Hepatocyte (in vitro differentiated cells): ENCODE measurements at places on chromosomes 6 and 20.
A peak's percentile ranks its signal among the peaks of the same experiment; 100 is the strongest.

GRCh38 chr6:130303431-130303830 is 62.4 kb upstream of the TMEM200A start:
- no peak overlapping the region for H3K4me3 ChIP-seq
- no peaks in the 10 kb centered on the region for H3K27me3 ChIP-seq
- no peak for DNase-seq
- no peak overlapping the region for H3K27ac ChIP-seq
- H3K36me3 ChIP-seq = no peaks in the 10 kb centered on the region

DNA sequence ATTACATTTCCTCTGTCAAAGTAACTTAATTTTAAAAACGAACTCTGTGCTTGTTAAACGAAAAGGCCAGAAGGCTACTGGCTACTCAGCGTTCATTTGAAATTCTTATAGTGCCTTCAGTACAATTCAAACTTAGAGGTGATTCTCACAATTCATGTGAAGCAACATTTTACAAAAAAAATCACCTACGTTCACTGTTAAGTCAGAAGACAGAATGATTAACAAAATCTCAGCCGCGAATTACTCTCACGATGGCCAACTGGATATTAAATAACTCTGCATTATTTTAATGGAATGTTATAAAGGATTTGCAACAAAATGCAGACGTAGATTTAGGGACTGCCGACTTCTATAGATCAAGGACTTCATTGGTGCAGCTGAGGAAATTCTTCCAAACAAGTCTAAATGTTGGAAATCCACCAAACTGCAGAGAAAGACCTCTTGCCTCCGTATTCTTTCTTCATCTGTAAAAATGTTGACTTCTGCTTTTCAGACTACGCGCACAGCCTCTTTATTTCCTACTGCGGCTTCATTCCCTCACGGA is 1.6 kb upstream of the QKI start:
- H3K36me3 ChIP-seq = no peaks in the 10 kb centered on the region
- H3K4me1 ChIP-seq = no peaks in the 10 kb centered on the region
- H3K27me3 ChIP-seq = no peaks in the 10 kb centered on the region
- peak overlapping the region; percentile 98 for H3K27ac ChIP-seq

DNA sequence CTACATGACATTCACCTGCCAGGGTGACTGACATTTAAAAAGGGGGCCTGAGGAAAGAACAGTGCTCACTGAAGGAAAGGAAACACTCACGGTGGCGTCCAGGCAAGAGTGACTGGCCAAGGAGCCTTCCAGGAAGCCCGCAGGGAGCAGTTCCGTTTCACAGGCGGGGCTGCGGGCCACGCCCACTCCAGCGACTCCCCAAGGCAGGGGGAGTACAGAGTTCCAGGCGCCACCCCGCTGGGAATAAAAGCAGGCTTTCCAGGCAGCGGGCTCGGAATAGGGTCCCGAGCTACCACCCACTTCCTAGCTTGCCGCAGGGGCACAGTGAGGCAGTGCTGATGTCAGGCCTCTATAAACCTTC is 34.2 kb downstream of the PKIG start:
- no peak overlapping the region for H3K4me3 ChIP-seq
- H3K27ac ChIP-seq = no peak overlapping the region
- no peak for DNase-seq

DNA sequence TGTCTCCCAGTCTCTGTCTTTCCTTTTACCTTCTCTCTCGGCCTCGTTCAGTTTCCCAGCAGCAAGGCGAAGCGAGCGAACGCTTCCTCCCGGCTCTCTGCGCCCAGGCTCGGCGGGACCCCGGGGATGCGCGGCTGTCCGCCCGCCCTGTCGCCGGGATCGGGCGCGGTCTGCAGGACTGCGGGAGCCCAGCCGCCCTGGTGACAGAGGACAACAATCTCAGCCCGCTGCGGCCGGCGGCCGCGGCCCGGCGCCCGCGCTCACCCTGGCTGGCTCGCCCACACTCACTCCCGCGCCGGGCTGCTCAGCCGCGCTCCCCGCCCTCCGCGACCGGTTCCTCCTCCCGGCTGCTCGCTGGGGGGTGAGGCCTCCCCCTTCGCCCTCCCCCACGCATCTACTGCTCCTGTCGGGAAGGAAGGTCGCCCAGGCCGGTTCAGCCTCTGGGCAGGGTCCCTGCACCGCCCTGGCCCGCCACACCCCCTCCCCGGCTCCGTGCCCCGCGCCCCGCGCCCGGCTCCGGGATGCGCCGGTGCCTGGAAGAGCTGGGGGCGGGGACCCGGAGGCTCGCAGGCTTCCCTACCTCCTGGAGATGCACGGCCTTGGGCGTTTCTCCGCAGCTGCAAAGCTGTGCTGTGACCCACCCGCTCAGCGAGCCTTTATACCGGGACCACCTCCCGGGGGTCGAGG is 410 bp downstream of the SYNE1 start:
- peak; percentile 42 for DNase-seq
- H3K27ac ChIP-seq = no peak overlapping the region
- H3K4me3 ChIP-seq = peak overlapping the region; percentile 42

- no peaks in the 10 kb centered on the region for H3K27me3 ChIP-seq
- no peak for DNase-seq
- no peaks in the 10 kb centered on the region for H3K36me3 ChIP-seq
- peaks cover 30% of the 10 kb centered on the region for H3K4me1 ChIP-seq
- H3K4me3 ChIP-seq = no peak overlapping the region
These were observed 11.1 kb downstream of the GLP1R start for GRCh38 chr6:39059496-39060310.

DNA sequence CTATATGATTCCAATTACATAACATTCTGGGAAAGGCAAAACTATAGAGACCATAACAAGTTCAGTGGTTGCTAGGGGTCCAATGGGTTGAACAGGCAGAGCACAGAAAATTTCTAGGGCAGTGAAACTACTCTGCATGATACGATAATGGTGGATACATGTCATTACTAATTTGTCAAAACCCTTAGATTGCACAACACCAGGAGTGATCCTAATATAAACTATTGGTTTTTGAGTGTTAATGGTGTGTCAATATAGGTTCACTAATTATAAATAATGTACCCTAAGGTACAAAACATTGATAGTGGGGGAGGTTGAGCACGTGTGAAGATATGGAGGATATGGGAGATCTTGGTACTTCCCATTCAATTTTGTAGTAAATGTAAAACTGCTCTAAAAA is 42.4 kb upstream of the PLN start:
- H3K27me3 ChIP-seq = no peaks in the 10 kb centered on the region
- H3K4me3 ChIP-seq = no peak overlapping the region
- no peaks in the 10 kb centered on the region for H3K4me1 ChIP-seq
- H3K27ac ChIP-seq = no peak overlapping the region
- DNase-seq = no peak

GRCh38 chr6:107075951-107076381 is 39.3 kb downstream of the BEND3 start:
- H3K4me1 ChIP-seq = no peaks in the 10 kb centered on the region
- no peaks in the 10 kb centered on the region for H3K36me3 ChIP-seq
- no peak overlapping the region for H3K4me3 ChIP-seq
- H3K27me3 ChIP-seq = no peaks in the 10 kb centered on the region
- no peak for DNase-seq
- no peak overlapping the region for H3K27ac ChIP-seq

DNA sequence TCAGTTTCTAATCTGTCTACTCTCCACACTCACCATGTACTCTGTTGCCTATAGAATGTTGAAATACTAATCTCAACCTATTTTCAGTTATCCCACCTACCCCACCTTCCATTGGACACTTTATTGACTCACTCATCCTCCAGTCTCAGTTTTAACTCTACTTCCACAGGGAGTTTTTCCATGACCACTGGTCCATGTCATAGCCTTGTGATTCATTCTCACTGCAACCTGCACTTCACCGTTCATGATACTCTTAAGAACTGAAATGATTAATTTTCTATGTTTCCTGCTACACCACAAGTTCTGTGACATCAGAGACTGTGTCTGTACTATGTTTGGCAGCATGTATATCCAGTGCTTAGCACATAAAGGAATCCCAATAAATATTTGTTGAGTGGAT is 122.8 kb upstream of the HSF2 start:
- DNase-seq = no peak
- no peak overlapping the region for H3K4me3 ChIP-seq
- H3K27ac ChIP-seq = no peak overlapping the region
- no peaks in the 10 kb centered on the region for H3K36me3 ChIP-seq
- H3K4me1 ChIP-seq = no peaks in the 10 kb centered on the region

- H3K4me1 ChIP-seq = no peaks in the 10 kb centered on the region
- H3K36me3 ChIP-seq = no peaks in the 10 kb centered on the region
- no peak overlapping the region for H3K4me3 ChIP-seq
These were observed 87.0 kb downstream of the PPP1R3G start for GRCh38 chr6:5172041-5172653.

GRCh38 chr20:17558154-17558940 is 11.5 kb upstream of the DSTN start:
- H3K27me3 ChIP-seq = no peaks in the 10 kb centered on the region
- DNase-seq = peak; percentile 73
- no peaks in the 10 kb centered on the region for H3K36me3 ChIP-seq
- H3K4me3 ChIP-seq = no peak overlapping the region
- H3K4me1 ChIP-seq = peaks cover 29% of the 10 kb centered on the region

GRCh38 chr20:11813106-11813890 is 104.4 kb upstream of the BTBD3 start:
- H3K4me3 ChIP-seq = no peak overlapping the region
- no peaks in the 10 kb centered on the region for H3K27me3 ChIP-seq
- no peaks in the 10 kb centered on the region for H3K36me3 ChIP-seq
- H3K27ac ChIP-seq = no peak overlapping the region
- DNase-seq = no peak
- H3K4me1 ChIP-seq = no peaks in the 10 kb centered on the region
